ENCODE measurements at places on chromosomes 4 and X. TPM values are rescaled to one million over a fixed set of nuclear protein-coding genes. Genes with fewer than 3 reads are reported as not detected.

Gene LRAT
- polyA plus RNA-seq = 1.6 TPM

Gene PROM1
- polyA plus RNA-seq = 22.5 TPM

Gene MAGEA11
- polyA plus RNA-seq = not detected

GRCh38 chr4:55795341-55795740 lies 24.2 kb upstream of the EXOC1L start:
- no peaks in the 10 kb centered on the region for H3K36me3 ChIP-seq
- H3K27me3 ChIP-seq = peaks cover 39% of the 10 kb centered on the region
- no peak overlapping the region for H3K27ac ChIP-seq

- no peaks in the 10 kb centered on the region for H3K4me1 ChIP-seq
- no peak overlapping the region for H3K4me3 ChIP-seq
- no peak for DNase-seq
- no peak overlapping the region for H3K27ac ChIP-seq
- no peaks in the 10 kb centered on the region for H3K36me3 ChIP-seq
- no peaks in the 10 kb centered on the region for H3K27me3 ChIP-seq
Measured at GRCh38 chr4:62457356-62457755, 1257.2 kb downstream of the ADGRL3 start.

DNA sequence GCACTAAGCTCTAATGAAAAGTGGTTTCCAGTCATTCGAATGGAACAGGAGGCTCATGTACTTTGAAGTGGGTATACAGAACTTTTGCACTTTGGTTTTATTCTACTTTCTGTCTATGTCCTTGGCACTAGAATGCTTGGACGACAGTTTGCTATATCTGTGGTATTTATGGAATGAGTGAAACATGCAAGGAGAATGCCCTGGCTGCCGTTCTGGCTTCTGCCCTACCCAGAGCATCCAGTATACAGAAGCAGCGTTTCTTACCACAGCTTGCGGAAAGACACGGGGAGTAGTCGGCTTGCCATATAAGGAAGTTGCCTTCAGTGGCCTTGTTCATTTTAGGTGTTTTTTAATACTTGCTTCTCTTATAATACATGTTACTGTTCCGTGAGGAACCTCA lies 98.0 kb downstream of the TBL1X start:
- H3K36me3 ChIP-seq = no peaks in the 10 kb centered on the region
- DNase-seq = no peak
- H3K4me1 ChIP-seq = no peaks in the 10 kb centered on the region
- H3K27ac ChIP-seq = no peak overlapping the region

GRCh38 chrX:107117993-107118321 lies 665 bp downstream of the RBM41 start:
- peaks cover 23% of the 10 kb centered on the region for H3K36me3 ChIP-seq
- DNase-seq = peak; percentile 6
- H3K27ac ChIP-seq = peak overlapping the region; percentile 60
- H3K27me3 ChIP-seq = no peaks in the 10 kb centered on the region
- peak overlapping the region; percentile 54 for H3K4me3 ChIP-seq
- peaks cover 4% of the 10 kb centered on the region for H3K4me1 ChIP-seq
